ENCODE measurements at places on chromosomes 2 and 18. TPM values are rescaled to one million over a fixed set of nuclear protein-coding genes. Genes with fewer than 3 reads are reported as not detected.

The RAB10 gene
- 50.5 TPM for total RNA-seq

DNA sequence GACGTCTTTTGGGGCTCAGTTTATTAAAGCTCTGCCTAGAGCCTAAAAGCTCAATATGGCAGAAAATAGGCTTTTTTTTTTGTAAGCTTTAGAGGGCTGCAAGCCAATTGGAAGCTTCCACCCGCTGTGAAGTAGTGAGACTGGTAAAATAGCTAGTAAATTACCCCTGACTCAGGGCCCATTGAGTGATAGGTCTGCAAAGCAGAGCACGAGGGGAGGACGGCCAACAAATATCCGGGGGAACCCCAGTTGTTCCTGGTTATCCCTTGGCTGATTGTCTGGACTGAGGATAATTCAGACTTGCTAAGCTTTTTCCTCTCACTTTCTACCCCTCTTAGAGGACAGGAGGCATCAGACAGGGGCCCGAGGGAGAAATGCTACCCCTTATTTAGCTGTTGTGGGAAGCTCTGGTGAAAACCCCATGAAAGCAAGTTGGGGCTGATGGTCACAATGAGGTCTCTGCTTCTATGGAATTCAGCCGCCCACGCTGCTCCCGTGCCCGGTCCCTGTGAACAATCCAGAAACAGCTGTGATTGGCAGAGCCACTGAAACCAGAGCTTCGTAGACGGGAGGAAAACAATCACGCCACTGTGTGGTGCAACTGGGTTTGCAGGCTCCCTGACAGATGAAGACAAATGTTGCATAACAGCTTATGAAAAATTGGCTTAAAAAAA lies 141.9 kb upstream of the LGALSL start:
- DNase-seq = peak; percentile 93

- no peak for DNase-seq
These were observed 1.7 kb downstream of the SIX3 start for GRCh38 chr2:44943031-44943692.

The MAP2 gene
- 5.7 TPM for total RNA-seq

DNA sequence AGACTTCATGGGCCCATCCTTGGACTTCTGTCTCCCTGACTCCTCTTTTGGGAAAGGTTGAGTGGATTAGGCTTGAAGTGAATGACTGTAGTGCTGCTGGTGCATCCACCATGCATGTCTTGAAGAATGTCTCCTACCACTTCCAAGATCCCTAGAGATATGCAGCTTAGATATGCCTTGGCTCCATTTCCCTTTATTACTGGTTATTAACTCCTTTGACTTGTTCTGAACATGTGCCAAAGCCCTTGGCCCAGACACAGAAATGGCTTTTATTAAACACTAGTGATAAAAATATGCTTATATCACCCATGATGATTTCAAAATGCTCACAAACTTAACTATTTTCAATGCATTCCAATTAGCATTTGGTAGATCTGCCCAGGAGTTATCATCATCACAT lies 90.0 kb upstream of the SLC14A2 start:
- DNase-seq = no peak
